ENCODE measurements at places on chromosomes 13 and 19.

DNA sequence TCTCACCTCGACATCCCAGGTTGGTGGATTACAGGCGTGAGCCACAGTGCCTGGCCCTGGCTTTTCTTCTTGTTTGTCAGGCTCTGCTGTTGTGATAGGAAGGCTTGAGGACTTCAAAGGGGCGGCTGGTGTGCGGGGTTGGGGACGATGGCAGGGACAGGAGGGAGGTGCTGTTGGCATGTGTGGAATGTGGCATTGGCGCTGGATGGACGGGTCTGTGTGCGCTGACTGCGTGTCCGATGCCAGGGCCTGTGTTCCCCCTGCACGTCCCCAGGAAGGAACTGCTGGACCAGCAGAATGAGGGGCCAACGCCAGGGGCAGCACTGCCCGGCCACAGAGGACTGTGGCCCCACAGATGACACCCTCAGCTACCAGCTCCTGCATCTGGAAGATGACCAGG, 12.7 kb upstream of the PTBP1 start:
- DNase-seq = no peak

GRCh38 chr19:16649734-16650133, 10.2 kb downstream of the SMIM7 start:
- DNase-seq = no peak

GRCh38 chr13:103941506-103942140, 875.4 kb upstream of the SLC10A2 start:
- no peak for DNase-seq

GRCh38 chr13:51499841-51500240, 47.0 kb upstream of the INTS6 start:
- DNase-seq = no peak

- DNase-seq = peak; percentile 7
Observed at GRCh38 chr19:23273022-23273589, 22.9 kb upstream of the ZNF724 start.

GRCh38 chr13:33550885-33551284, 265.3 kb upstream of the STARD13 start:
- no peak for DNase-seq

- DNase-seq = no peak
Observed at GRCh38 chr13:38564256-38565150, 122.4 kb upstream of the FREM2 start.

DNA sequence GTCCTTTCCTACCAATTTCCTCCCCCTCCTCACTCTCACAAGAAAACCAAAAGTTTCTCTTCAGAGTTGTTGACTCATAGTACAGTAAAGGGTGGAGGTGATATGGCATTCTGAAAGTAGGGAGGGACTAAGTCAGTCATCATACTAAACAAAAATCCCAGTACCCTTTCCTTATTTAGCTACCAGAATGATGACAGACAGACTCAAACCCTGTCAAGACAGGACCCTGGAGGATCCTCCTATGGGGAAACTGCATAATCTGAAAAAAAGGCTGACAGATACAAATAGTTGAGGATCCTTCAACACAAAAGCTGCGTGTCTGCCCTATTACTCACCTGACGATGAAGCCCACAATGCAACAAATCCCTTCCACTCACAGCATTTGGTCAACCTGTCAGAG, 55.5 kb downstream of the CYSLTR2 start:
- DNase-seq = no peak

- no peak for DNase-seq
Observed at GRCh38 chr19:35321291-35321690, 7.7 kb upstream of the CD22 start.

GRCh38 chr19:9860407-9860806, 25.3 kb downstream of the PIN1 start:
- no peak for DNase-seq

GRCh38 chr19:42242069-42242511, 312 bp downstream of the GSK3A start:
- peak; percentile 15 for DNase-seq

DNA sequence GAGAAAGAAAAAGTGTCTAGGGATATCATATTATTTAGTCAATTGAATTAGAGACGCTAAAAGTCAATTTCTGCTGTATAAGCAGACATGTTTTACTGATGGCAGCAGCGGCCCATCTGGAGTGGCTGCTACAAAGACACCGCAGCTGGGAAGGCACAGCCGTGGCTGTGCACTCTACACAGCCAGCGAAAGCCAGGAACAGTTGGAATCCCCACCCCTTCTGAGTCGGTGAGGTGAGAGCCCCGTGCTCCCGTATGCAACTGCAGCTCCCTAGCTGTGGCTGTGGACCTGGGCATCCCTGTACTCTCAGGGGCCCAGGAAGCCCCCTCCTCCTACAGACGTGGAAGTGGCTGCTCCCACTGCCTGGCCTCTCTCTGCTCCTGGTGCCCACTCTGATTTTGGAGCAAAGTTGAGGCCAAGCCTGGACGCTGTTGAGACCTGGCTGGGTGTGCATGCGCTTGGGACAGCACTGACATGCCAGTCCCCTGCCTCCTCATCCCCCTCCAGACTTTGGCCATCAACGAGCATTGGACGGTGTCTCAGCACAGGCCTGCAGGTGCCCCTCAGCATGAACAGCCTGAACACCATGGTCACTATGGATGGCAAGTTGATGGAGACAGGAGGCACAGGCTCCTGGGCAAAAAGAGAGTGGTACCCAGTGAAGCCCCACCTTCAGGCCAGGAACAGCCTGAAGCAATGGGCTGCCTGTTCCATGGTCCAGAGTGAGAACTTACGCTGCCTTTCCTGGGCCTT, 944.0 kb upstream of the MIR17HG start:
- DNase-seq = no peak

GRCh38 chr13:114011226-114011625, 37.4 kb upstream of the C13orf46 start:
- DNase-seq = no peak

- no peak for DNase-seq
Observed at GRCh38 chr13:98972627-98973026, 5.2 kb downstream of the DOCK9 start.

DNA sequence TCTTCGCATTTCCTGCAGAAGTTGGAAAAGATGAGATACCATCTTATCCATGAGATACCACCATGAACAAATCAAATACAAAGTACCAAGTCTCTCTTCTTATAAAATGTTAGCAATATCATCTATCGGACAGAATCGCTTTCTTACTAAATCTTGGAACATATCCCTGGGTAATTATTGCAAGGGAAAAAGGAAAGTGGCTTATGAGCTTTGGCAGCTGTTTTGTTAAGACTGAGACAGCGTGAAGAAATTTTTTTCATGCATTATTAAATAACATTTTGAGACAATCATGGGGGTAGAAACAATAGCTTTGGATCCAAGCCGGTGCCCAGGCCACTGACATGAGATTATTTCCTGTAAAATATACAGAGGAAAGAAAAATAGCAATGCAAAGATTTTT, 84.5 kb downstream of the DOCK9 start:
- no peak for DNase-seq

- no peak for DNase-seq
Observed at GRCh38 chr19:56637976-56638555, 4.9 kb upstream of the SMIM17 start.

DNA sequence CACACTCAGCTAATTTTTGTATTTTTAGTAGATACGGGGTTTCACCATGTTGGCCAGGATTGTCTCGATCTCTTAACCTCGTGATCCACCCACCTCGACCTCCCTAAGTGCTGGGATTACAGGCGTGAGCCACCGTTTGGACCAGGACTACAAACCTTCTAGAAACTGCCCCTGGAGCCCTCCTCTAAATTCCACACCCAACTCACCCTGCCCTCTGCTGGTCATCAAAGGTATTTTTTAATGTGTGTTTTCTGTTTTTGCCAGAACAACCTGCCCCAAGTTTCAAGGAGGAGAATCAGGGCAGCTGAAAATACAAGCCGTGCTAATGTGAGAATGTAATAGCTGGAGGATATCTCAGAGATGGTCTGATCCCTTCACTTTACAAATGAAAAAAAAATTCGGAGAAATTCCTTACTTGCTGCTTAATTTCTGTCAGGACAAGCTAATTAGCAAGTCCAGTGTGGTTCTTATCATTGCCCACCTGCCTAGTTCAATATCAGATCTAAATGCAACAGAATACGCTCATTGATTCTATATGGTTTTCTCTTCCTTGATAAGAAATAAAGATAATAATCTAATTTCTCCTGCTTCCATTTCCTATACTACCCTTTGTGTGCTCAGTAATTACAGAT, 4.1 kb downstream of the ATP8A2 start:
- DNase-seq = peak; percentile 31

DNA sequence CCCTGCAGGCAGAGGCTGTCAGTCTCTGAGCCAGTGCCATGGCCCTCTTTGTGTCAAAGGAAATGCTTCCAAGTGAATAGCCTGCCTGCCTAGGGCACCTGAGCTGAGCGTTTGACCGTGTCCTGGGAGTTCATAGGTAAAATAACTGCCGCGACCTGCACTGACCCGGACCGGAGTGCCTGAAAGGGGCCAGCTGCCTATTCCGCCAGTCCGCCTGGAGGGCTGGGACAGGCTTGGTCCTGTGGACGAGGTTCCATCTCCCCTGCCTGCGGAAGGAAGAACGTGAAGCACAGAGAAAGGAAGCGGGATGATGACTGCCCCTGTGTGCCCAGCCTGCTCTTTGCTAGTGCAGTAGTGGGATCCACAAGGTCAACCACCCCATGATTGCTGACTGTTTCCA, 17.5 kb upstream of the ZNF492 start:
- no peak for DNase-seq
